ENCODE measurements at places on chromosomes 6 and 20.

DNA sequence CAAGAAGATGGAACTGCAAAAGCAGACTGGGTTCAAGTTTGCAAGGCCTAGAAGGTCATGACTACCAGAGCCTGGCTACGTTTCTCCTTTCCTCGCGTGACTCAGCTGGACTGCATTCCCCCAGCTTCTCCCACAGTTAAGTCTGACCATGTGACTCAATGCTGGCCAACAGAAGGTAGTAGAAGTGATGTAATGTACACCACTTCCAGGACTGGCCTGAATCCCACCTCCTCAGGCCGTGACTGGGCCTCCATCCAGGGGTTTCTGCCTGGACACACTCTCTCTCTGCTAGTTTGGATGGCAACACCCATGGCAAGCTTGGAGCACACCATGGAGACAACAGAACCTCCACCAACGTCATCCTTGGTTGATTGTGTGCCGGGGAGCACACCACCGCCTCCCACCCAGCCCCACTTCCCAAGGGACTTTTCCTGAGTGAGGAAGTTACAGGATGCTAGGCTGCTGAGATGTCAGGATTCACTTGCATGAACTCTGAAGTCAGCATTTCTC is 112.0 kb upstream of the CDYL start:
- DNase-seq = no peak

GRCh38 chr6:71289039-71289801 is 609 bp downstream of the OGFRL1 start:
- no peak for DNase-seq

DNA sequence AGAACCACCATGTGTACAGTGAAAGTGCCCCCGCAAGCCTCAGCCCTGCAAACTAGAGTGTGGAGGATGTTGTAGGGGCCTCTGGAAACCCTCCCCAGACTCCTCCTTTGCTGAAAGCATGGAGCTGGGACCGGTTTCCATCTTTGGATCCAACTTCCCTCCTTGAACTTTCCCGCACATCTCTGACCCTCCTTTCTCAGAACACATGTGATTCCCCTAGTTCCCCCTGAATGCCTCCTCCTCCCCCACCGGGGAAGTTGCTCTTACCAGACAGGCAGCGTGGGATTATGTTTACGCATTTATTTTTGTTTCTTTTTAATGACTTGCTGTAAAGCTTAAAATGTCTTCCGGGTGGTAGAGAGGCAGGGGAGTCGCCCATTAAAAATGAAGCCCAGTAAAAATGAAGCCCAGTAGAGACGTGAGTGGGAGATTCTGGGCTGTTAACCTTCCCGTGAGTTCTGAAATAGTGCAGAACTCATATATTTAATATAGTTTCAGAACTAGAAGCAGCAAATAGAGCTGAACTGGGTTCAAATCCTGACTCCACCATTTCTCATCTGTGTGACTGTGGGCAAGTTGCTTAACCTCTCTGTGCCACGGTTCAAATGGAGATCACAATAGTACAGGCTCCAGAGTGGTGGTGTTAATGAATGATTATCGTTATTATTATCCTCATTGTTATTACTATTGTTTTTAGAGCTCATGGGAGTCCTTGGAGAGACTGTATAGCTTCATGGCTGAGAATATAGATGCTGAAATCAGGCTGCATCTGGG is 8.0 kb upstream of the PTPN1 start:
- no peak for DNase-seq

DNA sequence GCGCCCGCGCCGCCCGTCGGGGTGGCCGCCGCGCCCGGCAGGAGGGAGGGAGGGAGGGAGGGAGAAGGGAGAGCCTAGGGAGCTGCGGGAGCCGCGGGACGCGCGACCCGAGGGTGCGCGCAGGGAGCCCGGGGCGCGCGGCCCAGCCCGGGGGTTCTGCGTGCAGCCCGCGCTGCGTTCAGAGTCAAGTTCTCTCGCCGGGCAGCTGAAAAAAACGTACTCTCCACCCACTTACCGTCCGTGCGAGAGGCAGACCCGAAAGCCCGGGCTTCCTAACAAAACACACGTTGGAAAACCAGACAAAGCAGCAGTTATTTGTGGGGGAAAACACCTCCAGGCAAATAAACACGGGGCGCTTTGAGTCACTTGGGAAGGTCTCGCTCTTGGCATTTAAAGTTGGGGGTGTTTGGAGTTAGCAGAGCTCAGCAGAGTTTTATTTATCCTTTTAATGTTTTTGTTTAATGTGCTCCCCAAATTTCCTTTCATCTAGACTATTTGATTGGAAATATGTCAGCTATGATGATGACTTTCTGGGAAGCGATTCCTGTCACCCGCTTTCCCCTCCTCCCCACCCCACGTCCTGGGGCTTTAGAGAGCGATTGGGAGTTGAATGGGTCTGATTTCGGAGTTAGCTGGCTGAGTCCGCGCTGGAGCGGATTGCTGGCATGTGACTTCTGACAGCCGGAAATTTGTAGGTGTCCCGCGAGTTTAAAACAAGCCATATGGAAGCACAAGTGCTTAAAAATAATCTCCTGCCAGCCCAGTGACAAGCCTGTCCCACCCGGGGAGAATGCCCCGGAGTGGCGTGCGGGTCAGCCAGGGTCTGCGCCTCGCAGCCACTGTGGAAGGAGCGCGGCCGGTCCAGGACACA is 1.1 kb downstream of the ESR1 start:
- DNase-seq = no peak

DNA sequence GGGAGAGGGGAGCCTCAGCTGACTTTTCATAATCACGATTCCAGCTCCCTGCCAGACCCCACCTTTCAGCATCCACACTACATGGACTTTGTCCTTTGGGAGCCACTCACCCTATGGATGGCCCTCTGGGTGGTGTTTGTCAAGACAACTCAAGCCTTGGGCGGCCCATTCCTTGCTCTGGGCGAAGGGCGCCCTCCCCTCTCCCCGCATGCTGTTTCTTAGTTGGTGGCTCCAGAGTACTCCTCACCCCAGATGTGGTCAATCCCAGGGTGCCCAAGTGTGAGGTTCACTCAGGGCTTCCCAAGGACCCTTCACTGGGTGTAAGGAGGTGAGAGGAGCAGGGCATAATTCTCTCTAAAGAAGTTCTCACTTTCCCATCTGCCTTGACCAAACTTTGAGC is 710.0 kb downstream of the QKI start:
- DNase-seq = no peak

- DNase-seq = no peak
Observed at GRCh38 chr6:130602151-130602770, 224.9 kb upstream of the SMLR1 start.

- no peak for DNase-seq
Observed at GRCh38 chr6:11460001-11460668, 77.4 kb upstream of the TMEM170B start.

DNA sequence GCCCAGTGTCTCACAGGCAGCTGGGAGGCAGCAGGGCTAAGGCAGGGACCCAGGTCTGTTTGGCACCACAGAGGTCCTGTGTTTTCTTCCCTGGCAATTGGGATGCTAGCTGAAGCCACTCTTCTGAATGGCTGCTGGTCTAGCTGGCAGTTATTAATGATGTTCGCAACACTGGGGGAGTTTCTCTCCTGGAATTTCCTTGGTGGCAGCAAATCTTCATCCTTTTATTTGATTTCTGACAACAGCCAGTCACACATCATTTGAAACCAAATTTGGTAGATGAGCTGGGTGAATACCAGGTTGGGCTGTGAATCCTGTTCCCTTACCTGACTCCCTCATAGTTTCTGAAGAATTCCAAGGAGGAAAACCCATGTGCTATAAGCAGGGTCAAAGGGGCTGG is 40.8 kb upstream of the SLC4A11 start:
- no peak for DNase-seq

DNA sequence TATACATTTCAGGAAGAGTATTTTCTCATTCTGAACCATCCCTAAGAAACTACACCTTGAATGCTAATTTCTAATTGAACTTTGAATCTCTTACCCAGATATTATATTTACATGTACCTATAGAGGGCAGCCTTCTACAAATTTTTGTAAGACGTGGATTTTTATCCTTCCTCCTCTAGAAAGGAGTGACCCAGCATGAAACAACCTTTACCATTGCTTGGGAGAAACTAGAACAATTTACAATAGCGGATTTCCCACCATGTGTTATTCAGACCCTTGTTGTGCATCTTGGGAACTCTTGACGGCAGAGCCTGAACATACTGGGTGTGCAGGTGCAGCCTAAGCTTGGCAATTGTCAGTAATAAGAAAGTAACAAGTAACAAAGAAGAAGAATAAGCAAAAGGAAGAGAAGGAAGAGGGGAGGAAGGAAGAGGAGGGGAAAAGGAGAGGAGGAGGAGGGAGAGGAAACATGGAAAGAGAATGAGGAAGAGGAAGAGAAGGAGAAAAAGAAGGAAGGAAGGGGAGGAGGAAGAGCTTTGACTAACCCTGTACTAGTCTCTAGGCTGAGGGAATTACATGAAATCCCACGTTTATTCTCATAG is 10.8 kb upstream of the TAAR1 start:
- DNase-seq = peak; percentile 2

DNA sequence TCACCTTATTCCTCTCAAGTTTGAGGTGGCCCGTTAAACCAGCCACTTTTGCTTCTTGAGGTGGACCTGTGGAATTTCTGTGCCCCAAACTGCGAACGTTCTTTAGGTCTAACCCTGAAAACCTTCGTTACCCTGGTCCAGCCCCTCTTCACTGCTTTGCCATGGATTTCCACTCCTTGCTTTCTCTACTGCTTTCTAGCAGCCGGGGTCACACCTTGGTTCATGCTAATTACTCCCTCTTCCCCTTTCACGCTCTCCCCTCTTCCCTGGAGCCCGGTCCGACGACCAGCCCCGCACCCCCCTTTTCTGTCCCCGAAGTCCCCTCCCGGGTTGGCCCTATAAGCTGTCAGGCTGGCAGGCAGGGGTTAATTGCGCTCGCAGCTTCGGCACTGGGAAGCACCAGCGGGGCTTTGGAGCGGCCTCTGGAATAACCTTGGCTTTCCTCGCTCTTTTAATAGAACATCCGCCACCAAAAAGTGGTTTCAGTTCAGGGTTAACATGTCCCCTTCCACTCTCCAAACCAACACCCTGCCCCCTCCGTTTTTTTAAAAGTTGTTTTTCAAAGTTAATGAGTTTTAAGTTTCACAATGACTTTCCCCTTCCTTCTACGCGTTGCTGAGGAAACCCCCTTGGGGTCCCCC is 1.4 kb upstream of the HIVEP1 start:
- peak; percentile 69 for DNase-seq
